HL-60 (cell line): ENCODE measurements at places on chromosomes 7 and 10.

- DNase-seq: no peak
These were observed 269.8 kb upstream of the KLF6 start for GRCh38 chr10:4054656-4055435.

DNA sequence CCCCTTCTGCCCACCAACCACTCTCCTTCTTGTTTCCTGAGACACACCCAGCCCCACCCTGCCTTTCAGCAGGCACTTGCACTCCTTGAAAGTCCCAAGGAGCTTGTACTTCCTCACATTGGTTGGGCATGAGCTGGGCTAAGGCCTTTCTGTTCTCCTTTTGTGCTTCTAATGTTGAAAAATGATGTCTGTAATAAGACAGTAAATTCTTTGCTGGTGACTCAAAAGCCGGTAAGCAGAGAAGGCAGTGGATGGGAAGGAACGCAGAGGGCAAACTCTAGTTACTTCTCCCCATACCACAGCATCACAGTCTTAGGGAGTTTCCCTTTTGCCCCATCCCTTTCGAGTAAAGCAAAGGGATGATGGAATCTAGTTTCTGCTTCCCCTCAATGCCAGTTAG lies 185.6 kb downstream of the PLXNA4 start:
- no peak for DNase-seq

DNA sequence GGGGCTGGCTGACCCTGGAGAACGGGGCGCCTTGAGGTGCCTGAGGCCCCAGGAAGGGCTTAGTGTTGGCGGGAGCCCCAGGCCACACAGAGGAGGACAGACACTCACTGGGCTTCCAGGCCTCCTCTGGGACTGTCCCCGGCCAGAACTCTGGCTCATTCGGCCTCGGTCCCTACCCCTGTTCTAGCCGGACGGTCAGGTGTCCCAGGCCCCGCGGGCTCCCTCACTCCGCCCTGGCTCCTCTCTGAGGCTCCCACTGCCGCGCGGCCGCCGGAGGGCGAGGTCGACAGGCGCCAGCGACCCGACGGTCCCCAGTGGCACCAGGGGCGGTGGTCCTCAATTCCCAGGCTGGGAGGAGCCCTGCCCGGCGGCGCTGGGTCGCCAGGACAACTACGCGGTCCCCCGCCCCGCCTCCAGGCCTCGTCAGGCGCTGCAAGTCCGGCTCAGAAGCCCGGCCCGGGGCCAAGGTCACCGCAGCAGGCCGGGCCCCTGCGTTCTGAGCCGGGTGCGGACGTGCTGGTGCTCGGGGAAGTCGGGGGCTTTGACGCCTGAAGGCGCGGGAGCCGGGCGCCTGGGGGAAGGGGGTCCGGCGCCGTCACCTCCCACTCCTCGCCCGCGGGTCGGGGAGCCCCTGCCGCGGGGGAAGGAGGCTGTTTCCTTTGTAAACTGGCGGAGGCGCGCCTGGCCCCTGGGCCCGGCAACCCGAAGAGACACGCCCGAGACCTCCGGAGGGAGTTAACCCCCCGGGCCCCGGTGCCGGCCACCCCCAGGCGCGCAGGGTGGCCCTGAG lies 1.1 kb upstream of the PWWP2B start:
- no peak for DNase-seq

GRCh38 chr10:103241262-103242011 lies 4.2 kb upstream of the RPEL1 start:
- DNase-seq: peak; percentile 63

DNA sequence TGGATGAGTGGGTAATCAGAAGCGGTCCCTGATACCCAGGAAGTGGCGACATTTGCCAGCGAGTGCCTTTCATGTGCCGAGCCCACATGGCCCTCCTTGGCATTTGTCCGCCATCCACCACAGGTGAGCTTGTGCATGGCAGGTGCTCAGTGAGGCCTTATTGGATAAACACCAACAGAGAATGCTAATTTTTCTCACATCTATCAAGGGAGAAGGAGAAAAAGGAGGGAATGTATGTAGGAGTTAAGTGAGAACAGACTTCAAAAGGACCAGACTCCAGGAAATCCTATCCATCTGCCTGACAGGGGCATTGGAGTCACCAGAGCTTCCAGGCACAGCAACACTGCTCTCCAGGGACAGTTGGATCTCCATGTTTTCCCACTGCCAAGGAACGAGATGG lies 143.5 kb upstream of the ZMIZ1 start:
- no peak for DNase-seq

DNA sequence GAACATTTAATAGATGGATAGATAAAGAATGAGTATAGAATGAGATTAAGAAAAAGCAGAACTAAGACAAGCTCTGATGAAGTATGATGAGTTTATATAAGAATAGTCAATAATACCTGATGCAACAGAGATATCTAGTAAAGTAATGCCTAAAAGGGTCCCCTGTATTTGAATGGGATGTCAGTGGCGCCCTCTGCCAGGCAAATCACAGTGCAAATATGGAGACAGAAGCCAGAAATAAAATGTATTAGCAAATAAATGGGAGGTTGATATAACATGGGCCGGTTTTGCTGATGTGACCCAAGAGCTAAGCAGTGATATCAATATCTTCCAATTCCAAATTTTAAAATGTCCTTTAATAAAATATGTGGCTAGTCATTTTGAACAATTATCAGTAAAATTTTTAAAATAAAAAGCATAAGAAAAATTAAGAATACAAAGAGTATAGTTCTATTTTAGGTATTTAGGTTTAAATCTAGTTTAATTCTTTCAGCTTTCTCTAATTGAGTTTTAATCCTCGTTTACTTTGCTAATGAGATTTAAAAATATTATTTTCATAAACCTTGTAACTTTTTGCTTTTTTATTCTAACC lies 62.6 kb downstream of the ADK start:
- DNase-seq: no peak

DNA sequence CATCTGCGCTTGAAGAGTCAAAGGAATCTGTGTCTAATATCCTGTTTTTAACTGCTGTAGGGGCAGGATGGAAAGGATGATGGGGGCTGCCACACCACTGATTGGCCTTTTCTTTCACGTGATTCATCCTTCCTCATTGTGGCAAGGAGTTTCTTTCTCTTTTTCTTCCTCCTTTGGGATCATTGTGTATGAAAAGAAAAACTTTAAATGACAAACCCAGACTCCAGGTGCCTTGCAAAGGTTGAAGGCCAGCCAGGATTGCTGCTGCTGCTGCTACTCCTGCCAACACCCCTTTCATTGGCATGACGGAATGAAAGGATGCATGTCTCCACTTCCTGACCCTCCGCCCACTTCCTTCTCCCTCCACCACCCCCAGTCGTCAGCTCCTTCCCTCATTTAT lies 6.5 kb upstream of the OIT3 start:
- DNase-seq: peak; percentile 18

DNA sequence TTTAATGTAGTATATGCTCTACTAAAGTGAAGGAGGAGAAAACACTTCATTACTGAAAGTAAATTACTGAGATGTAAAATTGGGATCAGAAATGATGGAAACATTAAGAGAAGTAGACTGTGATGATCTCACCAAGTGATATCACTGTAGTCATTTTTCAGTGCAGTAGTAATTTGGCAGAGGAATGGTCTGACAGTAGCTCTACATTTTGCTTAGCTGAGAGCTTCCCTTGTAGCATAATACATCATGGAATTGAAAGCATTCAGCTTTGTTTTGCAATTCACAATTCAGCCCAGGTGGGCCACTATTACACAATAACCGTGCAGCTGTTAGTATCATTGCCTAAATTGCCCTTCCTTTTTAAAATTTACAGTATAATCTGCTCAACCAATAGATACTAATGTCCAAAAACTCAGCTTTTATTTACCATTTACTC lies 19.4 kb upstream of the CABCOCO1 start:
- DNase-seq: peak; percentile 12

- DNase-seq: no peak
These were observed 2.1 kb upstream of the ADD3 start for GRCh38 chr10:110005719-110006118.

GRCh38 chr10:95394161-95394880 lies 103.5 kb upstream of the PDLIM1 start:
- DNase-seq: no peak

DNA sequence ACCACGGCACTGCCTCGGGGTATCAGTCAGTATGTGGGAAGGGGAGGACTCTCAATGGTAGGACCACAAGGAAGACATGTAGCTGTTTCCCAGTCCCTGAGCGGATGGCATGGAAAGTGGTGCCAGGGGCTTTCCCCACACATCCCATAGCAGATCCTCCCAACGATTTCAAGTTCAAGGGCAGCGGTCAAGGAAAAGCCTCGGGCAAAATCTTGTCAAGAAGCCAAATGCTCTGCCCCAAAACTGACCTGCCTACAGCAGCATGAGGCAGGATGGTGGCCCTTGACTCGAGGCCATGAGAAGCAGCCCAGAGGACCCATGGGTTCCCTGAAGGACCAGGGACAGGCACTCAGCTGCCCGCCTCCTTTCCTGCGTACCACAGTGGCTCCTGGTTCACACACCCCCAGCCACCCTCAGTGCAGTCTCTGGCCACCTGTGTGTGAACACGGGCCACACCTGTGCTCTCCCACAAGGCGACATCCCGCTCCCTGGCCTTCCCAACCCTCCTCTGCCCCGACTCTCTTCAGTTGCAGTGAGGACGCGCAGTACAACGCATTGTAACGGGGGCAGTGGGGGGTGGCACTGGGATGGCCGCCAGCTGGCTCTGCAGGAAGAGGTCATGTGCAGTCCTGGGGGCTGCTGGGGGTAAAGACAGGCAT lies 43.6 kb downstream of the CTBP2 start:
- DNase-seq: no peak

- no peak for DNase-seq
These were observed 552.8 kb downstream of the ANKRD7 start for GRCh38 chr7:118777308-118777707.

- DNase-seq: no peak
These were observed 62.8 kb downstream of the BICC1 start for GRCh38 chr10:58575491-58575890.

DNA sequence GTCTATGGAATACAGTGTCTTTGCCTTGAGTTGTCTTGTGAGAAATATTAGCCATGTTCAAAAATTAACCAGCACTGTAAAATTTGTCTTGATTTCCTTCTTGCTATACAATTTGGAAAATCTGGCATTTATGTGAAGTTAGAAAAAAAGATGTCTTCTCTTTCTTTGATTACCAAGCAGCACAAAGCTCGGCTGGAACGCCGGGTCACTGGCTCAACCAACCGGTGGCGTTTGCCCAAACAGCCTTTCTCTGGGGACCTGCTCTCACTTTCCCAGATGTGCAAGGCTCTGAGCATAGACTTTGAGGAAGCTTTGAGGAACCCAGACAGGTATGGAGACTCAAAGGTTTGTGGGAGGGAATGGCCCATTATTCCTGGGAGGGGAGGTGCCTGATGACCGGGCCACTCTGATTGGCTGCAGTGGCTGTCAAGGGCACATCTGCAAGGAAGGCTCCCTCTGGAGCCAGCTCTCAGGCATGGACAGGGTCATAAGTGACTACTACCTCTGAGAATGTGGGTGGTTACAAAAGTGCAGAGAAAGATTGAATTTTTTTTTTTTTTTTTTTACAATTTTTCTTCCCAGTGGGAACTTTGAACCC lies 5.6 kb downstream of the BTBD16 start:
- DNase-seq: no peak

DNA sequence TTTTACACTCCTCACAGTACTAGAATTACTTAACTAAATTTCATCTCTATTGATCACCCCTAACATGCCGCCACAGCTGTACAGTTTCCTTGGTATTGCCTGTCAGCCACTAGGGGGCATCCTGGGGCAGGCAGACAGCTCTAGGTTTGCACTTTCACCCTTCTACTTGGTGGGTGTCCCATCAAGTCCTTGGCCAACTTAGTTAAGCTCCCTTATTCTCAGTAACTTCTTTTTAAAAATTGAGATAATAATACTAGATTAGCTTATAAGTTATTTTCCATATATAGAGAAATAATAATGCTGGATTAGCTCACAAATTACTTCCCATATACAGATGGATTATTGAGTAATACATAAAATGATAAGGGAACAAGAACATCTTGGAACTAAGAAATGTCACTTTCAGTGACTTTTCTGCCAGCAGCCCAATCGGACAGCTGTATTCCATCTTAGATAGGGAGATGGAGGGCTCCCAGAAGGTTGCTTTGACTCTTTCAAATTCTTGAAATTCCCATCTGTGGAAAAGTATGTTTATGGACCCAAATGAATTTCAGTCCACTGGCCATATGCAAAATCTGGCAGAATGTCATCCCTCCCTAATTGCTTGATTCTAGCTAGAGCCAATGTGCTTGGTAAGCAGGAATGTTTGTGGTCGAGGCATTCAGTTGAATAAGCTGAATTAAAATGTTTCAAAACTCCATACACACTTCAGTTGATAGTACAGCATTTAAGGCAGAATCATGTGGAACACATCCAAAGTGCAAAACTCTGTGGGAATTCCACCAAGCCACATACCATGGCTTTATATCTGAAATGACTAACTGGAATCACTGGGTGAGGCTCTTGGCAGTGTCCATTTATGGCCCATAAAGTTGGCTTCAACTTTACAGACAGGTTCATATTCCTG lies 309.7 kb downstream of the CSTF2T start:
- peak; percentile 41 for DNase-seq

DNA sequence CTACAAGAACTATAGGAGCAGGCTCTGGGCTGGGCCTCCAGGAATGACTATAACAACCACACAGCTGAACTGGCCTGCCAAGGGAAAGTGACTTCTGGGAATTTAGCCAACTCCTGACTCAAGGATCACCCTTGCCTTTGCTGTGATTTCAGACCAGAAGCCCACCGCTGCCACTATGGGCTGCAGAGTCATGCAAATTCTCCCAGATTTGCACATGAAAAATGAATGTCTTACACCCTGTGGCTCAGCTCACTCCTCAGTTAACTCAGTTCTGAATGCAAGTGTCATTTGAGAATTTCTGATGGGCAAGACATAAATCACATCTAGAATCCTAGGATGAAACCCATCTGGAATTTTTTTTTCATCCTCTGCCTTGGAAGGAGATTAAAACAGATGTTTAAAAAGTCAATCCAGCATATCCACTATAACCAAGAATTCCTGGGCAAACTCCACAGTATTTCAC lies 186.5 kb upstream of the BET1 start:
- no peak for DNase-seq

- DNase-seq: no peak
These were observed 647 bp downstream of the ECHS1 start for GRCh38 chr10:133372507-133372906.

- DNase-seq: no peak
These were observed 63.8 kb upstream of the SEM1 start for GRCh38 chr7:96773483-96773882.
